ENCODE measurements at places on chromosomes 16 and 17.

GRCh38 chr17:17142556-17142955, 63.6 kb downstream of the PLD6 start:
- DNase-seq: no peak

- no peak for DNase-seq
These were observed 18.7 kb downstream of the PTRH2 start for GRCh38 chr17:59688496-59688895.

DNA sequence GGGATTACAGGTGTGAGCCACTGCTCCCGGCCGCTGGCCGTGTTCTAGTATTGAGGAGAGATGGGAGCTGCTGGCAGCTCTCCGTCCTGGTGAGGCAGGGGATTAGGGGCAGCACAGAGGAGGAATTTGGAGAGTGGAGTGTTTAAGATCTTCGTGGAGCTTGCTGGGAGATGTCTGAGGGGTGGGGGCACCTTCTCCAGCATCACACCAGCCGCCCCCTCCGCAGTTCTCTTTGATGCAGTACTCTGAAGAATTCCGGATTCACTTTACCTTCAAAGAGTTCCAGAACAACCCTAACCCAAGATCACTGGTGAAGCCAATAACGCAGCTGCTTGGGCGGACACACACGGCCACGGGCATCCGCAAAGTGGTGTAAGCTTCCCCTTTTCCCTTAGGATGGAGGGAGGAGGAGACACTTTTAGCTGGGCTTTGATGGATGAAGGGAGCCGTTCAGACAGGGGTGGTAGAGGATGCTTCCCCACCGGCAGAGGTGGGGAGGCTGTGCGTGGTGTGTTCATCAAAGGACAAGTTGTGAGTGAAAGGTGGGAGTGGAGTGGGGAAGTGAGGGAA, 11.9 kb downstream of the ITGAM start:
- DNase-seq: no peak

DNA sequence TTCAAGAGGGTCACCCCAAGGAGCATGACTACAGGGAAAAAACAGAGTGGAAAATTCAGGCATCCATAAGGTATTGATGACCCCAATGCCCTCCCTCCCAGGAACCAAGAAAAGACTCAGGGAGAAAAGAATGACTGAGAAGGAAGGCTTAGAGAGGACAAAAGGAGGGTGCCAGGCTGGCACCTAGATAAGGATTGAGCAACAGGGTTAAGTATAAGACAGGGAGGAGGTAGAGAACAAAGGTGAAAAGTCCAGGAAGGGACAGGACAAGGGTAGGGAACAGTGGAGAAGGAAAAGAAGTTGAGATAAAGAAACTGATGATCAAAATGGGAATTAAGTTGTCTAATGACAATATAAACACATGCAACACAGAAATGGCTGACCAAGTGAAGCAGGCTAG, 2.5 kb downstream of the SLC35B1 start:
- no peak for DNase-seq

- no peak for DNase-seq
These were observed 180.3 kb downstream of the MRTFB start for GRCh38 chr16:14251419-14251818.

DNA sequence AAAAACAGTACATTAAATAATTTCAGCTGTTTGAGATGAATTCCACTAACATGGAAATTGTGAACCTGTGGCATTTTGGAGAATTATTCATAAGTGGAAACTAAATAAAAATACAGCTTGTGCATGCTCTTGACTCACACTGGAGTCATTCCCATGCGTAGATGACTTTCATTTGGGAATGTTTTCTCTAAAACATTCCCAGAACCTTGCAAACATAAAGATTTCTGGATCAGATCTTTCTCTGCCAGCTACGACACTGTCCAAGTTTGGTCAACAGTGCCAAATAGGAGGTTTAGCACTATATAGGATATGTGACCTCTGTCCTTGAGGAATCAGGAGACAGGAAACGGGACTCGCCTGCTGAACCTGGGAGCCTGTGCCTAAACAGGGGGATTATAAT, 400.9 kb downstream of the SLC39A11 start:
- no peak for DNase-seq

GRCh38 chr17:57406131-57406980, 150.0 kb downstream of the MSI2 start:
- no peak for DNase-seq

GRCh38 chr16:58481931-58482330, 18.0 kb upstream of the NDRG4 start:
- DNase-seq: no peak

- DNase-seq: no peak
These were observed 11.7 kb downstream of the C1QTNF1 start for GRCh38 chr17:79035686-79036085.

GRCh38 chr17:74728702-74729075, 8.4 kb upstream of the RAB37 start:
- no peak for DNase-seq

DNA sequence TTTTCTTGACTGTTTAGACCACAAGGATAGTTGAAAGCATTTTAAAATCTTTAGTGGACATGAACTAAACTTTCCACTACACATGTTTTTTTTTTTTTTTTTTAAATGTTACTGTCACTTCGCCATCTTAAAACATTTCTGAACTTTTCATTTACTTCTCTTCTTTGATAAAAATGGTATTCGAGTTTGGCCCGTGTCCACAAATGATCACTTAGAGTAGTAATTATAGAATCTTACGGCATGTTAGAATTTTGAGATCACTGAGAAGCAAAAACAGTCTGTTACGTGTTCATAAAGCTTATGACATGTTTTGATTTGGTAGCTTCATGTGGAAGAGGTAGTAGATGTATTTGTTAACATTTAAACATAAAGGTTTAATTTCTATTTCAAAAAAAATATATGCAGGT, 1.1 kb downstream of the NSRP1 start:
- no peak for DNase-seq
